Stimulated activated CD4-positive, alpha-beta T cell treated with anti-CD3 and anti-CD28 coated beads, Interleukin-4, amount 100 ng/mL, for 1 hour (primary cell): ENCODE measurements at places on chromosomes 11 and 22.

DNA sequence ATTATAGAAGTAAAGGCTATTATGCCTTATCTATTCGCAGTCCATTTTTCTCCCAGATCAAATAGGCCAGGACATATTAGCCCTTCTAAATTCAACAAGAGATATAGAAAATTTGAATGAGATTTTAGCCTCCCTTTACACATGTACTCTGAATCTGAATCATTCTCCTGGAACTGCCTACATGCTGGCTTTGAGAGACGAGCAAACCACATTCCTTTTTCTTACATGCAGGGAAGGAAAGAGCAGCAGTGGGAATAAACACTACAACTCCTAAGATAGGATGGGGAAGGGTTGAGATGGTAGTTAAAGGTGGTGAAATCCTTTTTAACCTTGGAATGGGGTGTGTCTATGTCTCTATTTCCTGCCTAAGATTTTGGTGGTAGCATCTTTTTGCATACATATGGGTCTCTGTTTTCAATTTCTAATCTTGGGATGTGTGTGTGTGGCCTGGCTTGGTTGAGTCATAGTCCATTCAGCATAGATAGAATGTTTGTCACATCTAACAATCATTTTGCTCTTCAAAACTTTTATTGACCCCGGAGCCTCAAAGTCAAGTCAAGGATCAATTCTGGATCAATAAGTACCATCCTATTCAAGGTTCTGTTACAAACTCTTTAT is 11.1 kb upstream of the OOSP2 start:
- no peak for DNase-seq

DNA sequence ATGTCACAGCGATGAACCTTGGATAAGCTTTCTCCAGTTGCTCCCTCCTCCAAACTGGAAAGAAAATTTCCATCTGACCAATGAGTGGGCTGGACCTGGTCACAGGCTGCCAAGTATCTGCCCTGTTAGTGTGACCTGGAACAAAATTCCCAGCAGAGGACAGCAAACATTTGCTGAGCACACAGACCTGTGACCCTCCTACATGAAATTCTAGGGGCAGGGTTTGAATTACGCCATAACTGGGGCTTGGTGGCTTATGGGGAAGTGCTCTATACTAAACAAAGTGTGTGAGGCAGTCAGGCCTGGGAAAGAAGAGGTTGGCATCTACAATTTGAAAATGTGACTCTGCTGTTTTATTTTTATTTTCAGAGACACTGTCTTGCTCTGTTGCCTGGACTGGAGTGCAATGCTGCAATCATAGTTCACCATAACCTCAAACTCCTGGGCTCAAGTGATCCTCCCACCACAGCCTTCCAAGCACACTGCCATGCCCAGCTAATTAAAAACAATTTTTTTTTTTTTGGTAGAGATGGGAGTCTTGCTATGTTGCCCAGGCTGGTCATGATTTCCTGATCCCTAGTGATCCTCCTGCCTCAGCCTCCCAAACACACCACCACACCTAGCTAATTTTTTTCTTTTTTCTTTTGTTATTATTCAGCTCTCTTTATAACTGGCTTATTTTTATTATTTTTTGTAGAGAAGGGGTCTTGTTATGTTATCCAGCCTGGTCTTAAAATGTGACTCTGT is 13.6 kb upstream of the XBP1 start:
- DNase-seq: no peak

GRCh38 chr22:25403811-25404471 is 160.5 kb upstream of the GRK3 start:
- no peak for DNase-seq

DNA sequence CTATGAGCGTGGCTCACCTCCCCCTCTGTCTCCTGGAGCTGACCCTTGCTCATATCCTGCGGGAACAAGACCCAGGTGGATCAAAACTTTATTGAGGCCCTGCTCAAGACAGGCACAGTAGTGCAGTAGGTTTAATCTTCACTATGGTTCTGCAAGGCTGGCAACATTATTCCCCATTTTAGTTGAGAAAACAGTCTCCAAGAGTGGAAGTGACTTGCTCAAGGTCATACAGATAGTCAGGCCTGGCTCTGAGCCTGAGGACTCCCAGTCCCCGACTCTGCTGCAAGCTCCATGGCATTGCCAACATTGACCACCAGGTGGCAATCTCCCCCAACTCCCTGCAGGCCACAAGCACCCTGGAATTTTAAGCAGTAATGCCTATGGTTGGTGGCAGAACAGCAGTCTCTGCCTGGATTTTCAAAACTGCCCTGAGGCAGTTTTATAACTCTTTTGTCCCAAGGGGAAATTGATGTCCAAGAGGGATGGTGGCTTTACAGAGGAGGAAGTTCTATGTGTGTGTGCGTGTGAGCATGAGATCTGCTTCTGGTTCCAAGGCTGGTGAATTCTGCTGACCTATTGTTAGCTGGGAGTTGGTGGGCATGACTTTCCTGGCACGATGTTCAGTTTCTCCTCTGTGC is 34.1 kb downstream of the NEU3 start:
- DNase-seq: peak; percentile 74

- no peak for DNase-seq
Measured at GRCh38 chr11:34531663-34532062, 18.1 kb upstream of the ELF5 start.

- DNase-seq: no peak
Measured at GRCh38 chr22:46110215-46110614, 40.1 kb upstream of the PPARA start.

GRCh38 chr22:46052331-46052771 is 75.4 kb upstream of the WNT7B start:
- no peak for DNase-seq

- DNase-seq: no peak
Measured at GRCh38 chr11:79708319-79708932, 267.6 kb upstream of the TENM4 start.

DNA sequence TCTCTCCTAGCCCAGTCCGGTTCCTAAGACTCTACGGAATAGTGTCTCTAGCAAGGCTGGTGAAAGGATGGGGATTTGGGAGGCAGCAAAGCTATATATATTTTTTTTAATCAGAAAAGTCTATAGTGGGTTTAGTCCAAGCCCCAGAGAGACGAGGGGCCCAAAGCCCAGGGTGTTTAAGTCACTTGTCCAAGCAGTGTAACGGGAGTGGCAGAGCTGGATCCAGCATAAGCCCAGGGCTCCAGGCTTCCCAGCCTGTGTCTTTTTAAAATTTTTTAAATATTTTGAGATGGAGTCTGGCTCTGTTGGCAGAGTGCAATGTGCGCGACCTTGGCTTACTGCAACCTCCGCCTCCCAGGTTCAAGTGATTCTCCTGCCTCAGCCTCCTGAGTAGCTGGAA is 6.8 kb downstream of the GRIK4 start:
- DNase-seq: no peak

GRCh38 chr11:134727204-134727603 is 315.2 kb upstream of the B3GAT1 start:
- DNase-seq: no peak

DNA sequence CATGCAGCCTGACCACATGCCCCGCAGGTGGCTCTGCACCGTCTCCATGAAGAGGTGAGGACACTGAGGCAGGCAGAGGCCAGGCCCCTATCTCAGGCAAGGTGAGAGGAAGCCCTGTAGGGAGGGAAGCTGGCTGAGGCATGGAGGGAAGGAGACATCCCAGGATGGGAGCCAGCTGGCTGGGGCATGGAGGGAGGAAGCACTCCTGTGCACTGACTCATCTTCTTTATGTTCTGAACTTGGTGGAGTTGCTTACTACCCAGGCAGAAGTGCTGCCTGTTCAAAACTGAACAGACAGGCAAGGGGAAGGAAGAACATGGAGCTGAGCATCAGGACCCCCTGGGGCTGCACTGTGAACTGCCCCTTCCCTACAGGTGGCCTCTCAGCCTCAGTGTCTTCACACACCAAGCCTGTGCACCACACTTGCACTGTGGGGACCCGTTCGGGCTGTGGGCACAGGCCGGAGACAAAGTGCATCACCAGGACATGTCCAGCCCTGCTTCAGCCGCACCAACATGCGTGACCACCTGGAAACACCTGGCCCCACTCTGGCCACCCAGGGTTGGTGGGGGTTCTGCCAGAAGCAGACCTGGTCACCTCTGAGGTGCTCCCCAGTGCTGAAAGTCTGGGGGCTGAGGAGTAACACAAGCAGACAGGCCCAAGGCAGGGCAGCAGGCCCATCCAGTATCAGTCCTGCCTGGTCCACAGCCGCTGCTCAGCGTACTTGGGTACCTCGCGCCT is 55.5 kb downstream of the DGCR2 start:
- DNase-seq: no peak

GRCh38 chr11:117924631-117925170 is 4.5 kb downstream of the TMPRSS13 start:
- no peak for DNase-seq
